ENCODE measurements at places on chromosomes 16 and 17.
A peak's percentile ranks its signal among the peaks of the same experiment; 100 is the strongest.

DNA sequence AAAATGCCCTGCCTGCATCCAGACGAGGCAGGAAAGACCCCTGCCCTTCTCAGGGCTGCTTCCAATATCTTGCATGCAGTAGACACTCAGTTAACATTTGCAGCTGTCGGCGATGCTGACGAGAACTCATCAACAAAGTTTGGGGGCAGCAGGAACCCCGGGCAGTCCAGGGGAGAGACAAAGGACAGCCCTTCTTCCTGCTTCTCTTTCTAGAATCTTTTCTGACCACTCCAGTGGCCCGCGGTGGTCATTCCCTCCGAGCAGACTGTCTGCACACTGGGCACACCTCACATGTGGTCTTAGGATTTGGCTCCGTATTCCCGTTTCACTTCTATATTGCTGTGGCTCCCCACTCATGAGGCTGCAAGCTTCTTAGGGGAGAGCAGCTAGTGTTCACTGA is 31.0 kb upstream of the MFSD6L start:
- ATAC-seq = no peak

GRCh38 chr17:77054936-77055335 is 85.8 kb upstream of the SEC14L1 start:
- ATAC-seq = no peak

- no peak for ATAC-seq
Measured at GRCh38 chr16:84121007-84121406, 4.3 kb upstream of the MBTPS1 start.

GRCh38 chr16:84548971-84549844 is 44.7 kb upstream of the MEAK7 start:
- peak; percentile 56 for ATAC-seq

Measured in esophagus mucosa (tissue), 1 donor.